Activated B cell treated with CpG ODN at 0.5 μM for 24 hours (primary cell): ENCODE measurements at places on chromosomes 2 and 18. TPM values are rescaled to one million over a fixed set of nuclear protein-coding genes. Genes with fewer than 3 reads are reported as not detected.

Gene FBXO41
- total RNA-seq: 21.4 and 25.7 TPM in 2 replicates

Gene DNER
- not detected in 2 replicates for total RNA-seq

- H3K36me3 ChIP-seq: peaks cover 8% of the 10 kb centered on the region
- DNase-seq: peak; percentile 55
- peak within 1 kb of the TSS; percentile 89 for H3K4me3 ChIP-seq
- peaks cover 8% of the 10 kb centered on the region for H3K27me3 ChIP-seq
These were observed at the start of gene STAT4 for GRCh38 chr2:191150600-191151330. TSS of gene STAT4 (minus strand) at chr2:191150994. CDS start at chr2:191148203, 2,791 bp downstream.

DNA sequence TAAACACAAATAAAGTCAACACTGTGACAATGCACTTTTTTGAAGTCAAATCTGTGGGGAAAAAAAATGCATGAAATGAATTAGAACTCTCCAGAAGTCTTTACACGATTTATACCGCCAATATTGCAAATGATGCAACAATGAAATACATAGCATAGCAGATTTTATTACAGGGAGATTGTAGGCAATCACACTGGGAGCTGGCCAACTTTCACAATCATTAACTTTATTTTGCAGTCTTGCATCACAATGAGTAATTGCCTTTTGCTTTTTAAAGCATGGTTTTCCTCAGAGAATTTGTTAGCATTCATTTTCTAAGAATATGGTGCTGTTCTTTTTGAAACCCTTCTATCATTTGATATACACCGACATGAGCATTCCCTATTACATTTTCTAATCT lies 366.4 kb upstream of the FSIP2 start:
- no peaks in the 10 kb centered on the region for H3K36me3 ChIP-seq
- DNase-seq: no peak
- H3K27ac ChIP-seq: no peak overlapping the region
- no peaks in the 10 kb centered on the region for H3K4me1 ChIP-seq
- H3K4me3 ChIP-seq: no peak overlapping the region
- no peaks in the 10 kb centered on the region for H3K27me3 ChIP-seq

Gene COL3A1
- total RNA-seq: not detected in 2 replicates
